ENCODE measurements at places on chromosomes 13 and 19. TPM values are rescaled to one million over a fixed set of nuclear protein-coding genes. Genes with fewer than 3 reads are reported as not detected.

The MEF2B gene
- 1.7 TPM for total RNA-seq

- no peak overlapping the region for H3K4me3 ChIP-seq
- no peaks in the 10 kb centered on the region for H3K4me1 ChIP-seq
- H3K36me3 ChIP-seq = no peaks in the 10 kb centered on the region
- H3K27ac ChIP-seq = no peak overlapping the region
- peaks cover 24% of the 10 kb centered on the region for H3K27me3 ChIP-seq
These were observed 106.8 kb downstream of the NHLRC3 start for GRCh38 chr13:39144941-39145533.

DNA sequence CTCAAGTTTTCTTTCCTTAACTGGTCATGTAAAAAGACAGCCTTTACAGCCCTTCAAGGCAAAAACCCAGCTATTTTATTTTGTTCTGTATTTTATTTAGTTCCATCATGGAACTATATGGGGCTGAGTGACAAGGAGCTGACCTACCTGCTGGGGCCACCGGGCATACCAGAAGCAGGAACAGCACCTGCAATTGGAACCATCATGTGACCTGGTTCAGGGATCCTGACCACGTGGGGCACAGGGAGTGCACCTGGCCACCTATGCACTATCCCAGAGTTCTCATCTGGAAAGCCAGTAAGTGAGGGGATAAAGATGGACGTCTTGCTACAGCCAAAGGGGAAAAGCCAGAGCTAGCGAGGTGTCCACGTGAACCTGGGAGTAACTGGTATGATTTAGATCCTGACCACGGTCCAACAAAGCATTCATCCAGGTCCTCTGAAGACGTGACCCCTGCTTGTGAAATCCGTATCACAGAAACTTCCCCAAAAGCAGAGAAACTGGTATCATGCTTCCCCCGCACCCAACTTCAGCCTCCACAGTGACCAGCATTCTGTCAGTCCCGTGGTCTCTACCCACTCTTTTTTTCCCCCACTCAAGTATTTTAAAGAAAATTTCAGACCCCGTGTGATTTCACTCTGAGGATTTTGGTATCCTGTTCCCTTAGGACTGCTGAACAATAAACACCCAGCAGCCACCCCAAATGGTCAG is 40.5 kb upstream of the SLC15A1 start:
- no peak for DNase-seq
- peaks cover 3% of the 10 kb centered on the region for H3K36me3 ChIP-seq
- H3K4me1 ChIP-seq = no peaks in the 10 kb centered on the region
- H3K27me3 ChIP-seq = no peaks in the 10 kb centered on the region
- H3K27ac ChIP-seq = no peak overlapping the region
- H3K4me3 ChIP-seq = no peak overlapping the region

DNA sequence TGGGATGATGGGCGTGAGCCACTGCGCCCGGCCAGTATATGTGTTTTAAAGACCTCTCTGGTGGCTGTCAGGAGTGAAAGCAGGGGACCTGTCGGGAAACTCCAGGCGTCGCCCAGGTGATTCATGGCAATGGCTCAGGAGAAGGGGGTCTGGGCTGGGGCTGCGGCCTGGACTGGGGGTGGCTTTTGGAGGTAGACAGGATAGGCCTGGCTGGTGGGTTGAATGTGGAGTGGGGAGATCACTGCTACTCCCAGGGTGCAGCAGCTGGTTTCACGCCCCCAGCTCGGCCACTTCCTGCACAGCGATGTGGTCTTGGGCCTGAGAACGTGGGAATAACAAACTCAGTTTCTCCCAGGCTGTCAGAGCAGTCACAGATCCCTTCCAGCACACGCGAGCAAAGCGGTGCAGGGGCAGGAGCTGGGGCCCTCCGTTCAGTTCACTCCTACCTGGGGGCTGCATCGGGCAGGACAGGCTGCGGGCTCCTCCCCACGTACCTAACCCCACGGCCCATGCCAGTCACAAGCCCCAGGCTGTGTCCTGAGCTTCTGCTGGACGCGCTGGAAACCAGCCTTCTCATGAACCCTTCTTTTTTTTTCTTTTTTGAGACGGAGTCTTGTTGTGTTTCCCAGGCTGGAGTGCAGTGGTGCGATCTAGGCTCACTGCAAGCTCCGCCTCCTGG is 18.9 kb downstream of the KDM4B start:
- DNase-seq = peak; percentile 48
- H3K27ac ChIP-seq = peak overlapping the region; percentile 80
- H3K27me3 ChIP-seq = no peaks in the 10 kb centered on the region
- H3K36me3 ChIP-seq = no peaks in the 10 kb centered on the region

DNA sequence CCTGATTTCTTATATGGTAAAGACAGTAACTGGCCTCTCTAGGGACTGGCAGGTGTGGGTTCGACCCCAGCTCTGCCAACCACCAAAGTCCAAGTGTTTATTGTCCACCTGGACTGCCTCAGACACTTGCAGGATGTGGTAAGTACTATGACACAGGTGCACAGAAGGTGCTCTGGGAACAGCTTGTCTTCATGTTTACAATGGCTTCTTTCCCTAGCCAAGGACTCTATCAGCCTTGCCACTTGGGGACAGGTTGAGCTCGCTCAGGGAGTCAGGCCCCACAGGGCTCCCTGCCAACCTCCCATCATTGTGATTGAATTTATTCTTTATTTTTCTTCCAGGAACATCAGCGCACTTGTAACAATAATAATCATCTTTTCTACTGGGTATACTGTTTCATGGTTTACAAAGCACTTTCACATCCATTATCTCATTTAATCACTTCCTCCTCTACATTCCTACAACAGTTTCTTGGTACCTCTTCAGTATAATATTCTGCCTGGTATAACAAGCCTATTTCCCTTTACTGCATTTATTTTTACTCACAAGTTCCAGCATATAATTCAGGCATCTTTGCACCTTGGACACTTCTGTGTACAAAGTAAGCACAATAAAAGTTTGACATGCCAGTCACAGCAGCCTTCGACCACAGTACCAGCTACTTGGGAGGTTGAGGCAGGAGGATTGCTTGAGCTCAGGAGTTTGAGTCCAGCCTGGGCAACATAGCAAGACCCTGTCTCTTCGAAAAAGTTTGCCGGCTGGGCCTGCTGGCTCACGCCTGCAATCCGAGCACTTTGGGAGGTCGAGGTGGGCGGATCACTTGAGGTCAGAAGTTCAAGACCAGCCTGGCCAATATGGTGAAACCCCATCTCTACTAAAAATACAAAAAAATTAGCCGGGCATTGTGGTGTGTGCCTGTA is 24.2 kb upstream of the GATAD2A start:
- H3K27me3 ChIP-seq = no peaks in the 10 kb centered on the region
- H3K4me3 ChIP-seq = no peak overlapping the region
- H3K27ac ChIP-seq = no peak overlapping the region

DNA sequence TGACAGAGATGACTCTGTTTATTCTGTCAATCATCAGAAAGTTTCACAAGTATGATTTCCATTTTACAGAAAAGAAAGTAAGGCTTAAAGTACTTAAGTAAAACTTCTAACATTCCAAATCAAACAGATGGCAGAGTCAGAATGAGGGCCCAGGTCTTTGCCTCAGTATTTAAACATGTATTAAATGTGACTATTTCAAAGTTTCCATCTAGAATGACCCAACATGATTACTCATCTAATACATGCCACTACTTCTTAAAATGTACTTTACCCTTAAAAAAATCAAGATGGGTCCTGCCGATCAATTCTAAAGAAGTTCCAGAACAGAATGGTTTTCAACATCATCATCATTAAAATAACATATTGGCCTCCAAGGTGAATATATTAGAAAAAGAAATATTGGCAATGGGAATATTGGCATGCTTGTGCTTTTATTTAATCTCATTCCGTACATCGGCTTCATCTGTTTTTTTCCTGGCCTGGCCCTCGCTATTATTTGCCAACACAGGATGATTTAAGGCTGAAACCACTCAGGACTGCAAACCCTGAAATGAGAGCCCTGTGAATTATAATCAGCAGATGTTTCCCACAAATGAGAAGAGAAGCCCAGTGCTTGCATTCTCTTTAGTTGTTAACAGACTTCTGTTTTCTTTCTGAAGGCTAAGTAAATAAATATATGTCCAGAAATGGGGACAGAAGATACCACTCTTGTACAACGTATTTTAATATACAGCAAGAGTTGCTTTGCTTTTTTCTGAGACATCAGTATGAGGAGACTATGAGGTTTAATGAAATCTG is 340.0 kb downstream of the DNAJC15 start:
- no peak overlapping the region for H3K4me3 ChIP-seq
- peak overlapping the region; percentile 56 for H3K27ac ChIP-seq
- peak; percentile 77 for DNase-seq
- H3K36me3 ChIP-seq = no peaks in the 10 kb centered on the region
- peaks cover 29% of the 10 kb centered on the region for H3K4me1 ChIP-seq

DNA sequence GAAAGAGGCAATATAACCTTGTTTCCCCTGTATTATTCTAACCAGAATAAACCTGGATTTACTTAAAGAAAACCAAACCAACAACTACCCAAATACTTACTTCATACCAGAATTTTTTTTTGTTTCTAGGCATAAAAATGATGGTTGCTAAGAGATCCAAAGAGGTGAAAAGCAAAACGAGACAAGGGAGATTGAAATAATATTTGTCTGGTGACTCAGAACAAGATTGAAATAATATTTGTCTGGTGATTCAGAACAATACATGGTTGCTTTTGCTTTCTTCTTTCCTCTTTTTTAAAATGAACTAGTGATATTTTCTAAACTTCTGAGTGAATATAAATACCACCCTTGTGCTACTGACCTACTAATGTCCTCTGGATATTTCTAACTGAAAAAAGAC is 592.9 kb downstream of the KCTD12 start:
- no peak overlapping the region for H3K4me3 ChIP-seq
- peaks cover 2% of the 10 kb centered on the region for H3K27me3 ChIP-seq
- H3K27ac ChIP-seq = peak overlapping the region; percentile 42
- peak; percentile 64 for DNase-seq
- H3K36me3 ChIP-seq = no peaks in the 10 kb centered on the region

GRCh38 chr19:38409631-38410133 is 6.8 kb downstream of the FAM98C start:
- H3K4me1 ChIP-seq = no peaks in the 10 kb centered on the region
- no peak overlapping the region for H3K27ac ChIP-seq
- peak; percentile 36 for DNase-seq
- H3K4me3 ChIP-seq = no peak overlapping the region
- H3K36me3 ChIP-seq = no peaks in the 10 kb centered on the region
- no peaks in the 10 kb centered on the region for H3K27me3 ChIP-seq

GRCh38 chr19:12757544-12758274 is 6.1 kb downstream of the BEST2 start:
- H3K4me1 ChIP-seq = no peaks in the 10 kb centered on the region
- peak; percentile 34 for DNase-seq
- H3K27me3 ChIP-seq = no peaks in the 10 kb centered on the region

The WDR87 gene
- not detected for total RNA-seq

The KRTDAP gene
- total RNA-seq = not detected

Measured in astrocyte (in vitro differentiated cells and primary cell).